Mesothelial cell of epicardium (in vitro differentiated cells): ENCODE measurements at places on chromosomes 1 and 21.

GRCh38 chr1:114986286-114986685, 43.3 kb upstream of the TSHB start:
- no peak for DNase-seq

GRCh38 chr1:208979776-208980175, 603.7 kb upstream of the CAMK1G start:
- no peak for DNase-seq

- DNase-seq = no peak
Measured at GRCh38 chr1:224767031-224767430, 150.9 kb downstream of the CNIH3 start.

GRCh38 chr1:119818181-119818580, 6.9 kb upstream of the REG4 start:
- DNase-seq = no peak

- no peak for DNase-seq
Measured at GRCh38 chr1:217369271-217369981, 261.5 kb downstream of the GPATCH2 start.

GRCh38 chr21:26832546-26832945, 12.7 kb downstream of the ADAMTS1 start:
- no peak for DNase-seq

DNA sequence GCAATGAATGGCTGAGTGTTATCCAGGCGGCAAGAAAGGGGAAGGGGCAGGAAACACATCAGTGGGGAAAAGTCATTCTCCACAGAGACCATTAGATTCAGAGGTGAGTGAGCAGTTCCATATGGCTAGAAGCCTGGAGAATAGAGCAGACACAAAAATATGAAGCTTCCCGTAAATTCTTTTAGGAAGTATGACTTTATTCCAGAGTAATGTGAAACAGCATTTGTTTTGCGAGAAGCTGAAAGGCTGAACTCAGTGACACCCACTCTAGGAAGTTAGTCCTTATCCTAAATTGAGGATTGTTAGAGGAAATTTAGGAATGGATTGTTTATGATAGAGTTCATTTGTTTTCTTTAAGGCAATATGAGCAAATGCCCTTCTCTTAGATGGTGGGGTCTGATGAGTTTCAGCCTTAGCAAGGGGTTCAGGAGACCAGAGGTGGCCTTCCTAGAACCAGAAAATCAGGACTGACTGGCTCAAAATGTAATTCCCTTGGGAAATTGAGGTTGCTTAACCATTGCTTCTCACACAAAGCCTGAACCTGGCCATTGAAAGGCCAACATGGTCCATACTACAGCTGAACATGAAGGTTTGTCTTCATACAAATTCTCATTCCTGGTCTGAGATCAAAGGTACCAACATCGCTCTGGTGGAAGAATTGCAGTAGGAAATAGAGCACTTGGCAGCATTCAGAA, 167.5 kb downstream of the TPR start:
- no peak for DNase-seq

GRCh38 chr1:243842978-243843511, 7.0 kb downstream of the AKT3 start:
- no peak for DNase-seq

DNA sequence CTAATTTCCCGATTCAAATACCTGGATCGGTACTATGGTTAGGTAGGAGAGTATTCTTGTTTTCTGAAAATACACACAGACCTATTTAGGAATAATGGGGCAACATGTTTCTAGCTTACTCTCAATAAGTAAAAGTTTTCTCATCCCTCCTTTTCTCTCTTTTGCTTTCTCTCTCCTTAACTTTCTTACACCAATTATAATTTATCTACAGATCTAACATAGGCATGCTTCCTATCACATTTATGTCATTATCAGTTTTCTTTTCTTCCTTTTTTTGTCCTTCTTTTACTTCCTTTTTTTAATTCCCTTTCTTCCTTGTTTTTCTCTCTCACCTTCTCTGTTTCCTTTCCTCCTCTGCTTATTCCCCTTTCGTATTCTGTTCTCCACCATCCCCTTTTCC, 20.3 kb downstream of the SNX7 start:
- no peak for DNase-seq

- no peak for DNase-seq
Measured at GRCh38 chr1:155651861-155652661, 36.5 kb downstream of the YY1AP1 start.

DNA sequence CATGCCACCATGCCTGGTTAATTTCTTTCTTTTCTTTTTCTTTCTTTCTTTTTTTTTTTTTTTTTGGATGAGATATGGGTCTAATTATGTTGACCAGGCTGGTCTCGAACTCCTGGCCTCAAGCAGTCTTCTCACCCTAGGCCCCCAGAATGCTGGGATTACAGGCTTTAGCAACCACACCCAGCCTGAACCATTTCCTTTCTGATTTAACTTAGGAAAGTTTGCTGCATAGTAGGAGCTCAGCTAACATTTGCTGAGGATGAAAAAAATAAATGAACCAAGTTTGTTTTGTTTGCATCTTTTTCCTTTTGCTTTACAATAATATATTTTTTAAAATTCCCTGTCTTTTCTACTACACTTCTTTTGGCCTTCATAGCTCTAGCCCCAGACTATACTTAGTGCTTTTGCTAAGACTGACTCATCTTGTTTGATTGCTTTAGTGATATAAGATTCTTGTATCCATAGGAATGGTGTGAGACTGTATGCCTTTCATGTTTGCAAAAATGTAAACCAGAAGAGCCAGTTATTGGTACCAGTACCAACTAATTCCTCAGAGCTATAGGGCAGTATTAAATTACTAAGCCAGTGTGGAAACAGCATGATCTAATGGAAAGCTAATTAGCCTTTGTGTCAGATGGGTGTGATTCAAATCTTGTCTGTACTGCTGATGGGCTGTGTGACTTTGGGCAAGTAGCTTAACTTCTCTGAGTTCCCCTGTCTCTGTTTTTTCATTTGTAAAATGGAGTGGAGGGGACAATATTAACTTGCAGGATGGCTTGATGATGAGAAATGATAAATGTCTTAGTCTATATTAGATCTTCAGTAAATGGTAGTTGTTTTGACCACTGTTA, 66.9 kb downstream of the NFIA start:
- DNase-seq = no peak

DNA sequence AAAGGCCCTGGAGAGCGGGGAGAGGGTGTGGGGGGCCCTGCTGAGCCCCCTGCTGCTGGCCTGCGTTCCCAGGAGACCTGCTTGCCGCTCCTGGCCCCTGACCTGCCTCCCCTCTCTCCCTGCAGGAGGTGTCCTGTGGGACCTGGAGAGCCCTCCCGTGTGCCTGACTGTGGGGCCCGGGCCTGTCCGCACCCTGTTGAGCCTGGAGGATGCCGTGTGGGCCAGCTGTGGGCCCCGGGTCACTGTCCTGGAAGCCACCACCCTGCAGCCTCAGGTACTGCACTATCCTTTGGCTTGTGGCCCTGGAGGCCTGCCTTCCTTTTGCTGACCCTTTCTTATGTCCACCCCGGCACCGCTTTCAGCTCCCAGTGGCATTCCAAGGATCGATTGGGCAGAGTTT, 90.8 kb upstream of the ACTL8 start:
- no peak for DNase-seq

- DNase-seq = no peak
Measured at GRCh38 chr1:28812669-28813468, 899 bp downstream of the OPRD1 start.

DNA sequence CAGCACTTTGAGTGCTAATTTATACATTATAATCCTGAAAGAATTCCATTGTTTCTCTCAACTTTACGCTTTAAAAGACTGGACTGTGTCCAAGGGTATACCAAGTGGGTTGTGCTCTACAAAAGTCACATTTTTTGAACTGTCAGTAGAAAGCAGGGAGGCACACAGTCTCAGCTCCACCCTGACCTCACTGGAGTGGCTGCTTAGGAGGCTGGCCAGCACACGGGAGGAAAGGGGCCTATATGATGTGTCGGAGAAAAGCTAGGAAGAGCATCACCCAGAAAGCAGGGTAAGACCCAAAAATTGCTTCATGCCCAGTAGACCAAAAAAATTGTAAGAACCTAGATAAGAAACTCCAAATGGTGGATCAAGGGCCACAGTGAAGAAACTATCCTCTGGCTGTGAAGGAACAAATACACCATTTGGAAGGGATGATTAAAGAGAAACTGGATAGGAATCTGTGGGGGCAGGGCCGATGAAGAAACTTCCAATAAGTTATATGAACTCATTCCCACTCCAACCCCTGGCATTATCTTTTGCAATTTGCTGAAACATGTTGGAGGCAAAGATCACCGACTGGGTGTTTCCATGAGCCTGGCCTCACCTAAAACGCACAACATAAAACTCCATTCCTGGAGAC, 1.9 kb downstream of the S100A10 start:
- DNase-seq = no peak

- no peak for DNase-seq
Measured at GRCh38 chr1:178434899-178435435, 61.8 kb downstream of the CLEC20A start.

- DNase-seq = no peak
Measured at GRCh38 chr1:209486861-209487593, 96.5 kb upstream of the CAMK1G start.

GRCh38 chr1:186413319-186413718, 37.7 kb downstream of the ODR4 start:
- DNase-seq = no peak

GRCh38 chr1:197908716-197909220, 6.3 kb downstream of the C1orf53 start:
- no peak for DNase-seq

DNA sequence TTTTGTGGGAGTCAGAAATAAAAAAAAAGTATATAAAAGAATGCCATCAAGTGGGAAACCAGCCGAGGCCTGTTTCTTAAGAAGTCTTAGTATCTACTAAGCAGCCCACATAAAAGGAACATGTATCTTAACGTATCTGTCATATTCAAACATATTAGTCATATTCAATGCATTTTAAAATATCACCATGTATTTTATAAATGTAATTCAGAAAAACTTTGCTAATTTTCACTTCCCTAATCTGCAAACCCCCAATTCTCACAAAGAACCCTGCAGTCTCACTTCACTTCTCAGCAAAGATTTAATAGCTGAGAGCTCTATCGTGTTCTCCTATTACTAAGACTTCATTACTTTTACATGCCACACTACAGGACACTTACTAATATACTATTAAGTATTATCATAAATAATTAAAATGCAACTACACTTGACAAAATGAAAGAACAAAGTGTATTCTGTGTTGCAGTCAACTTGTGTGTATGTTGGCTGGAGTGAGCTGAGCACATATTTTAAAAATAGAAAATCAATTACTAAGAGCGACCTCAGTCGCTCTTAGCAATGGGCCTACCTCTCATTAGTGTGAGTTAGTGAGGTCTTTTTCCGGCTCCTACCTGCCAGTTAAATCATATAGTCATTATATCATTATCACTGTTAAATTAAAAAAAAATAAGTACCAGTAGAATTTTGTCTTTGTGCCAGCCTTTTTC, 484.3 kb downstream of the LMO4 start:
- no peak for DNase-seq

- DNase-seq = no peak
Measured at GRCh38 chr1:63200676-63201075, 121.7 kb upstream of the FOXD3 start.

- no peak for DNase-seq
Measured at GRCh38 chr21:45148316-45148990, 74.1 kb downstream of the ADARB1 start.

DNA sequence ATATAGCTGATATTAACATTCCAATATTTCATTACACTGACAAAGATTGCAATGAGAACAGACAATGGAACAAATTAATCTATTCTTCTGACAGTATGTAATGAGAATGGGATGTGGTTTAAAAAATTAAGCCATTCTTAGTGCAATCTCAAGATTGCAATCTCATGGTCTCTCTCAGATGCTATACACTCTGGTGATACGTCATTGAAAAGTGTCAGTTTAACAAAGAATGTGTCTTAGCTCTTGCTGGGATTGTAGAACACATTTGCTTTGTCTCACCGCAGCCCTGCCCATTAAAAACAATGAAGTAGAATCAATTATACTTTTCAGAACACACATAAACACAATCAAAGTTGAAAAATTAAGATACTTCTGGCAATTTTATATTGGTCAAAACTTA, 55.2 kb downstream of the LRRC53 start:
- DNase-seq = no peak

DNA sequence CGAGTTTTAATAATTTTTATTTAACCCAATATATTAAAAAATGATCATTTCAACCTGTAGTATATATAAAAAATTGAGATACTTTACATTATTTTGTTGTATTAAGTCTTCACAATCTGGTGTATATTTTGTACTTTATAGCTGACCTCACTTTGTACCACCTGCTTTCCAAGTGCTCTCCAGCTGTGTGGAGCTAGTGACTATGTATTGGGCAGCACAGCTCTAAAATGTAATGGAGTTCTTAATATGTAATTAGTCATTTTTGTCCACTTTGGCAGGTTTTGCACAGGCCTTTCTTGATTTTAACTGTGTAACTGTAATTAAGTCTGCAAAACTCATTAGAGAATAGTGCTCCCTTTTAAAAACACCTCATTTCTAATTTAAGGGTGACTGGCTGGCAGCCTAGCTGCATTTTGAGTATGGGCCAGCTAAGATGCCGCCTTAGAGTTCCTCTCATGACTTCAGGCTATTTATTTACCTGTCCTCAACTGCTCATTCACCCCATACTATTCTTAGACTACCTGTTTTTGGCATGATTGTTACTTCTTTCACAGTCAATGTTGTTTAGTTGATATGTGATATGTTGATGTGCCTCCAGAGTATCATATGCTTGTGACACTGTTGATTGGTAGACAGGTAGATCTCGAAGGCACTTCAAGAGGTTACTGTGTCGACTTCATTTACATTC, 43.2 kb downstream of the ZYG11B start:
- no peak for DNase-seq

GRCh38 chr1:16088996-16089395, 15.5 kb upstream of the FAM131C start:
- no peak for DNase-seq

GRCh38 chr1:3308053-3308452, 146.4 kb upstream of the ARHGEF16 start:
- no peak for DNase-seq

- DNase-seq = no peak
Measured at GRCh38 chr1:154237880-154238506, 17.2 kb downstream of the UBAP2L start.

DNA sequence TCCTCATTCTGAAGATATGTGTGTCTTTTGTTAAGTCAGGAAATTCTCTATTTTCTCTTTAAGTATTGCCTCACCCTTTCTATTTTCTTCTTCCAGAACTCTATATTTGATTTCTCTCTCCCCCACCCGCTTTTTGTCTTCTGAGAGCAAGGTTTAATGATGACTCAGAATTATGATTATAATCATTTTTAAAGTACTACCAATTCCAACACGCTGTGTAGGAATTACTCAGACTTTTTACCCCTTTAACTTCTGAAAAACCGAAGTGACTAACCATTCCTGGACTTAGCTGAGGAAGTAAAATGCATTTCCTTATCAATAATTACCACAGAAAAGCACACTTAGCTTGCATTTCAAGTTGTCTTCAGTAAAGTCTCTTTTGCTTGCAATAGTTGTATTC, 20.8 kb upstream of the SCYL3 start:
- DNase-seq = no peak

- DNase-seq = peak; percentile 50
Measured at GRCh38 chr1:41101950-41102607, 80.6 kb upstream of the SLFNL1 start.

GRCh38 chr1:172944931-172945330, 105.8 kb downstream of the TNFSF18 start:
- DNase-seq = no peak
